ENCODE measurements at places on chromosomes 7 and 10.

DNA sequence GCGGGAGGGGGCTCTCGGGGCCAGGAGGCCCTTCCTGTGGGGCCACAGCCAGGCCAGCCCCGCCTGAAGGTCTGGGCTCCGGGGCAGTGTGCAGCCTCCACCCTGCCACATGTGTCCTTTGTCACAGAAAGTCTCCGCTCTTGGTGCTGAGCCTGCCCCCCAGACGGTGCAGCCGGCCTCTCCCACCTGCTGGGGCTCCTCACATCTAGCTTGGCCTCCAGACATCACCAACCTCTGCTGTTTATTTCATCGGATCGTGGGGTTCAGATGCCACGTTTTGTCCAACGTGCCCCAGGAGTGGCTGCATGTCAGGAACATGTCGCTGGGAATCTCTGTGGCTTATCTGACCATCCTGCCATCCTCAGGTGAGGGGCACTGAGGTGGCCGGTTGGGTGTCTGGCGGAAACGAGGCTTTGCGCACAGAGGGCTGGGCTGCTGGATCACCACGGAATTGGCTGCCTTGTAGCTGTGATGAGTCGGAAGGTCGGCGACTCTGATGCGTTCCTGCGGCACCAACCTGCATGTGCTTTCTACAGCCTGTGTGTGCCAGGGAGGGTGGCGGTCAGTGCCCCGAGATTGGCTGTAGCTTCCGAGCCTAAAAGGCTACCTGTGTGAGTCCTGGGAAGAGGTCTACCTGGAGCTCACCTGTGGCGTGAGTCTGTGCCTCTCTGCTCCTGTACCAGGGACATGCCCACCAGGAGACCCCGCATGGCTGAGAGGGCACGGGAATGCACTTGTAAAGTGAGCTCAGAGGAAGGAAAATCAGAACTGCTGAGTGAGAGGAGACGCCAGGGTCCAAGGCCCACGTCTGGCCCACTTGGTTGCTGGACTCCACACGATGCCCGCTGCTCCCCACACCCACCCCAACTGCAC, 316.4 kb downstream of the DNAJB6 start:
- no peak for DNase-seq

DNA sequence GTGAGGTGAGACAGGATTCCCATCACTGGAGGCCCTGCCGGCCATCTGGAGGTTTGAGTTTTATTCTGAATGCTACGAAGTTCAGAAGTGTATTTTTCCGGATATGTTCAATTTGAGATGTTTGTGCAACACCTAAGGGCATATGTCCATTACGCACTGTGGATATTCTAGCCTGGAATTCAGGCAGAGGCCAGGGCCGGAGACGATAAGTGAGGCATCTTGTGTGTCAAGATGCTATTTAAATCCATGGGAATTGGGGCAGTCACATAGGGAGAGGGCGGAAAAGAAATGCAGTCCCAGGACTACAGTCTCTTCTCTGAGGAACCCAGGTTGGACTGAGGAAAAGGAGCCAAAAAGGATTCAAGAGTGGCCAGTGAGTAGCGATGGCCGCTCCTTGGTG, 1.9 kb upstream of the SUV39H2 start:
- DNase-seq, result no peak

DNA sequence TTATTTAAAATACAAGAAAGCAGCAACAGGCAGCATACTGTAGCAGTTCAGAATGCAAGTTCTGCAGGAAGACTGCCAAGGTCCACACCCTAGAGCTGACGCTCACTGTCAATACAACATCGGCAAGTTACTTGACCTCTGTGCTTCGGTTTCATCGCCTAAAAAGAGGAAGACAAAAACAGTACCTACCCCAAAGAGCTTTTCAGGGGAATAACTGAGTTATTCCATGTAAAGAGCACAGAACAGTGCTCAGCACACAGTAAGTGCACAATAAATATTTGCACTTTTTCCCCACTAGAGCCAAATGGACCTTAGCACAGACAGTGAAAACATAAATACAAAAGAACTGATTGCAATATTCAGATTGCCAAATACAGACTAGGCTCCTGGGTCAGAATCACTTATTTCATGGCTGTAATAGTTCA, 88.6 kb downstream of the USP6NL start:
- no peak for DNase-seq

DNA sequence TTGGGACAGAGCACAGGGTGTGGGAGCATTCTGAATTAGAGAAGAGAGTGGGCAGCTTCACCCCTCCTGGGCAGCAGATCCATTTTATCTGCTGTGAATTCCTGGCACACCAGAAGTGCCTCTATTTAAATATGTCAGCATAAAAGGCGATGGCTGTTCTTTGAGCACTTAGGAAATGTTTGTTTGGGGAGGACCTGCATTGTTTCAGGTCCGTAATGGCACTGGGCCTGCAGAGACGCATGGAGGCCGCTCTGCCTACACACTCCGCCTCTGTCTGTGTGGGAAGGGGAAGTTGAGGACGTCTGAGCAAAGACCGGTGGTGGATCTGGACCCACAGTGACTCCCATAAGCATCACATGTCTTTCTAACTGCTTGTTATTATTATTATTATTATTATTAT, 253.2 kb downstream of the CAMK1D start:
- DNase-seq, result no peak

DNA sequence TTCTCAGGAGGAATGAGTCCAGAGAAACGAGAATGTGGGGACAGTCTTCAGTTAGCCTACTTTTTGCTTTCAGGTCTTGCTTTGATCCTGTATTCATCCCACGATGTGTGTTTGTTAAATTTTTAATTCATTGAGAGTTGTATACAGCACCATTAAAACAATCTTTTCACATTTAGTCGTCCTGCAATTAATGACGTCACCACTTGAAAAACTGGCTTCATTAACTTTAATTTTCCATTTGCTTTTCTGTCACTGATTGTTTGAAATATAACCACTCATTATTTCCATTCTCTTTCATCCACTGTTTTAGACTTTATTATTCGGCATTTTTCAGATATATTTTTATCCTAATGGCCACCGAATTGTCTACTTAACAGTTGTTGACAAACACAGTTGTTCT, 146.9 kb downstream of the TFEC start:
- no peak for DNase-seq

DNA sequence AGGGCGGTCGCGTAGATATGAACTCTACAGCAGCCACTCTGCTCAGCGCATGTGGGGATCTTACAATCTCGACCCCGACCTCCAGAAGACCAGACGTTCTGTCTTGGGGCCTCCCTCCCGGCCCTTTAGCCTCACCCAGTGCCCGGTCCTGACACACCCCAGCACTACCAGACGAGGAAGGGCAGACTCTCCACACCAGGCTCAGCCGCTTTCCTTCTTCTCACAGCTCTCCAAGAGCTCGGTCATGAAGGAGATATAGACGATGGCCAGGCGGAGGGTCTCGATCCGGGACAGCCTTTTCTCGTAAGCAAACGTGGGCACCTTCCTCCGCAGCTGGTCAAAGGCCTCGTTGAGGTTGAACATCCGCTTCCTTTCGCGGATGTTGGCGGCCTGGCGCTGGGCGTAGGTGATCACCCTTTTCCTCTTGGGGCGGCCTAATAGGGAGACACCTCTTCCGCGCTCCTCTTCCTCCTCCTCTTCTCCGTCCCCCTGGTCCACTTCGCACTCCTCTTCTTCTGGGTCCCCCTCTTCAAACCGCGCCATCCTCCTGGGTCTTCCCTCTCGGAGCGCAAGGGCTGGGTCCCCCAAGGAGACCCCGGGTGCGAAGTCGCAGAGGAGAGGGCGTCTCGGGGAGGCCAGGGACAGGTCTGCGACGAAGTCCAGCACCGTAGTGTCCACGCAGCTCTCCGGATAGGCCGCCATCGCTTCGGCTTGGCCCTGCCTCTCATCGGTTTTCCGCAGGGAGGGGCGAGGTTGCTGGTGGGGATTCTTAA, at the start of gene FERD3L:
Gene FERD3L, minus strand, starts transcription at position 761 of the 773 bp plus-strand sequence. Its CDS starts 59 bp downstream, at position 702.
- DNase-seq, result no peak

- no peak for DNase-seq
Measured at GRCh38 chr7:121484089-121484763, 88.1 kb upstream of the FAM3C start.

GRCh38 chr7:133044722-133045473, 37.0 kb downstream of the CHCHD3 start:
- DNase-seq, result no peak

- peak; percentile 45 for DNase-seq
Measured at GRCh38 chr7:149422162-149422913, 38.5 kb downstream of the ZNF777 start.

DNA sequence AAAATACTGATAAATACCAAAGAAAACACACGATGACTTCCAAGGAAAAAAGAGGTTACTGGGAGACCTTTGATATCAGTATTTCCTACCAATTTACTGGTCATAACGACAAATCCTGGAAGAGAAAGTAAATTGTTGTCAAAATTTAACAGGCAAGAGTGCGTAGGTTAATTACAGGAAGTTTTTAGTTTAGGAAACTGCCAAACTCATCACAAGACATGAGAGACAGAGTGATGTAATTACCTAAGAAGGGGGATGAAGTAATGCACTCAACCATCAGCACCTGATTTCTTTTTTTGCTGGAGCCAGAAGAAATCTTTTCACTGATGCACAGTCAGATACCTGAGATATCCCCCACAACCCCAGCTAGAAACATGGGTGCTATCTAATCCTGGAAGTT, 16.8 kb downstream of the MACC1 start:
- no peak for DNase-seq

DNA sequence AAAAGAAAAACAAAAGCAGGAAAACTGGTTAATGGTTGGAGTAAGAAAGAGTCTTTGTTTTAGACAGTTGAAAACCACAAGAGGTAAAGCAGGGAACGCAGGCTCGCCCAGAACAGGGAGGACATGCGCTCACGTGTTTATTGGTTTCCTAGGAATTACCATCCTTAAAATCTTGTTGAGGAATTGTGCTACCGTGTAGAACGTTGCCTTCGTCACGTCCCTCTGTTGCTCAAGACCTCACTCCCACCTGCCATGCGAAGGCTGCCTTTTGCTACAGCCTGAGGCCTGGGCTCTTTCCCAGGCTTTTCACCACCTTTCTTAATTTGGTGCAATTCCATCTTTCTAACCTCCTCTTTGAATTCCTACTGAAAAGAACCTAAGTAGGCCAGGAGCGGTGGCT, 61.6 kb upstream of the CAMK1D start:
- DNase-seq, result no peak

- no peak for DNase-seq
Measured at GRCh38 chr7:28643584-28644340, 231.4 kb downstream of the CREB5 start.

GRCh38 chr10:97499561-97500296, 1.0 kb downstream of the UBTD1 start:
- DNase-seq, result no peak

GRCh38 chr10:112588225-112588990, 141.4 kb downstream of the VTI1A start:
- DNase-seq, result no peak

- no peak for DNase-seq
Measured at GRCh38 chr7:84304407-84304806, 109.8 kb upstream of the SEMA3A start.

GRCh38 chr10:79491143-79491835, 21.0 kb upstream of the EIF5AL1 start:
- DNase-seq, result no peak

DNA sequence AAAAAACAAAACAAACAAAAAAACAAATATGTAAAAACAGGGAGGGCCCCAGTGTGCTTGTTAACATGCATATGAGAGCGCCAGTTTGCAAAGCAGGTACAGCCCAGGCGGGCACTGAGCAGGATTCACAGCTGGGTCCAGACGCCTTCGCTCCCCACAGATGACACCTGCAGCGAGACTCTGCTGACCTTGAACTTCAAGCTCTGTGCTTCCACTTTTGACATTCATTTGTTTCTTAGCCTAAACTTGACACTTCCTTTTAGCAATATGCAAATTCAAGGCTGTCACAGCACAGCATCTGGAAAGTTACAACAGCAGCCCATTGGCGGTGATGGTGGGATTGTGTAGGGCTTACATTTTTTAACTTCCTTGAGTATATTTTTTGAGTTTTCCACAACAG, 88.8 kb upstream of the TNS3 start:
- no peak for DNase-seq

- no peak for DNase-seq
Measured at GRCh38 chr7:135938563-135938962, 38.6 kb downstream of the MTPN start.

DNA sequence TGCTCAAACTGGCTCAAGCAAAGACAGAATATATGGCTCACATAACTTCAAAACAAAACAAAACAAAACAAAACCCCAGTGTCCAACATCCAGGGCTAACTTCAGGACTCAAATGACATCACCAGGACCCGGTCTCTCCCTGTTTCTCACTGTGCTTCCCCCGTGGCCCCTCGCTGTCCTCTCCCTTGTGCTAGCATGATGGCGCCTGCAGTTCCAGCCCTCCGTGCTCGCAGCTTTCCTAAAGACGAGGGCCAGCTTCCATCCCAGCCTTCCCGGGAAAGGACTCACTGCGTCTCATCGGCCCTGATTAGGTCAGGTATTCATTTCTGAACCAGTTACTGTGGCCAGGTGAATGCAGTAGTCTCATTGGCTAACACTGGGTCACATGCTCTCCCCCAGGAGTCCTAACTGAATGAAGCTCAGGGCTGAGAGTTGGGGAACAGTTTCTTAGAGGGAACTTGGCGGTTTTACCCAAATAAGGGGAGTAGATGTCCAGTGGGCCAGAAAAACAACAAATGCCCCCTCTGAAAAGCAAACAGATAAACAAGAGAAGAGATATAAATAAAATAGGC, 33.0 kb upstream of the CTBP2 start:
- no peak for DNase-seq

DNA sequence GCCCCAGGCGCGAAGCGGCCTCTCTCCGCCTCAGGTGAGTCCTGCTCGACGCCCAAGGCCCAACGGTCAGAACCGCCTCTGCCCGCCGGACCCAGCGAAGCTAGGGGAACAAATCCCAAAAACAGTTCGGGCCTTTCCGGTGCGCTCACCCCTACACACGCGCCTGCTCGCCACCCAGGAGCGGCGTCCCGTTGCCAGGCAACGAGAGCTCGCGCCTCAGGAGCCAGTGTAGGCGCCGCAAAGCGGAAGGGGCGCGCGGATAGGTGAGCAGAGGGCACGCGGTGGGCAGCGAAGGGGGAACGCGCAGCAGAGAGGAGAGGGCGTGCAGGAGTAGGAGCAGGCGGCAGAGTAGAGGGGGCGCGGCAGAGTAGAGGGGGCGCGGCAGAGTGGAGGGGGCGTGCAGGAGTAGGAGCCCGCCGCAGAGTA, at the start of the genes DYDC1 and DYDC2:
Gene DYDC1, minus strand, starts transcription at position 193 of the 426 bp plus-strand sequence. CDS start 4,154 bp downstream, outside the sequence.
Gene DYDC2, plus strand, starts transcription at position 219 of the 426 bp plus-strand sequence. CDS start 5,663 bp downstream, outside the sequence.
- no peak for DNase-seq

Measured in SHP77 treated with DMSO at 0.1 percent for 48 hours (cell line).